ENCODE measurements at places on chromosomes 3 and 15.

DNA sequence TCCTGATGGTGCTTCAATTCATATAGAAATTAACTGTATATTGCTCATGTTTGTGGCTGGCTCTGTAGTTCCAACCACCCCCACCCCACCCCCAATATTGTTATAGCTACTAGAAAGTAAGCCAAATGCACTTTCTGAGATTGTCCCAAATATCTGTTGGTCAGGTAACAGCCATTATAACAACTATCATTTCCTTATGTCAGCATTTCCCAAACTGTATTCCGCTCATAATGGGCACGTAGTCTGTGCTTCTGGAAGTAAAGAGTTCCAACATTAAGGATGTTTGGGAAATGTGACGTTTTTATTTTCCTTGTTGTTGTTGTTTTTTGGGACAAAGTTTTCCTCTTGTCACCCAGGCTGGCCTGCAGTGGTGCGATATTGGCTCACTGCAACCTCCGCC lies 12.2 kb upstream of the TBL1XR1 start:
- no peak for DNase-seq

- peak; percentile 87 for DNase-seq
Observed at GRCh38 chr3:37779289-37780152, 82.2 kb upstream of the CTDSPL start.

GRCh38 chr3:82293867-82294266 lies 532.4 kb upstream of the GBE1 start:
- DNase-seq = no peak

- peak; percentile 62 for DNase-seq
Observed at GRCh38 chr15:82081914-82082762, 36.3 kb upstream of the MEX3B start.

GRCh38 chr3:108416111-108416869 lies 94.1 kb downstream of the MYH15 start:
- DNase-seq = no peak

GRCh38 chr15:27549746-27550145 lies 549.4 kb downstream of the OCA2 start:
- DNase-seq = no peak

DNA sequence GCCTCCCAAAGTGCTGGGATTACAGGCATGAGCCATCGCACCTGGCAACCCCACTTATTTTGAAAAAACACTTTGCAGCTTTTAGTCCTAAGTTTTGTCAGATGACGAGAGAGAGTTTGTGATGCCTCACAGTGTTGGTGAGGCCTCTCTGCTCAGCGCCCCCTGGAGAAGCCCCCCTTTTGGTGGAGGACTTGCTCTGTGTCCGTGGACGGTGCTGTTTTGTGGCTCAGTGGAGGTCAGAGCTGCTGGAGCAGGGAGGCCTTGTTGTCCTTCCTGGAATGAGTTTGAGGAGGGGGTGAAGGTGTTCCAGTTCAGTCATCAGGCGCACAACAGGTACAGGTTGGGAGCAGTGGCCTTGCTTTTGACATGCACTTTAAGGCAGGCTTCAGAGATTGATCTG lies 58.0 kb downstream of the PGPEP1L start:
- DNase-seq = no peak

DNA sequence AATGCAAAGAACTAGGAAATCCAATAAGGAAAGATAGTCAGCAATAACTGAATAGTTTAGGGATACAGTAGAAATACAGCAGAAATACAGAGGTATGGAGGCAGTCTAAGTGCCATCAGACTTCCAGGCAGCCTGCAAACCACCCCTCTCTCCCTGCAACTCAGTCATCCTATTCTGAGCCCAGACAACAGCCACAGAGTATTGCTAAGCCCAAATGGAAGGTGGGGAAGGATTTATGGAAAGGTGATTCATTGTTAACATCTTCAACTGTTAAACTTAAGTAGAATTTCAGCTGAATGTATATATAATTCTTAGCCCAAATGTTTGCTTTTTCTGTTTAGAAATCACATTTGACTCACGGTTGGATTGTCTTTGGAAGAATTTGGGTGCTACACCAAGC lies 300.4 kb downstream of the RBMS3 start:
- DNase-seq = no peak

DNA sequence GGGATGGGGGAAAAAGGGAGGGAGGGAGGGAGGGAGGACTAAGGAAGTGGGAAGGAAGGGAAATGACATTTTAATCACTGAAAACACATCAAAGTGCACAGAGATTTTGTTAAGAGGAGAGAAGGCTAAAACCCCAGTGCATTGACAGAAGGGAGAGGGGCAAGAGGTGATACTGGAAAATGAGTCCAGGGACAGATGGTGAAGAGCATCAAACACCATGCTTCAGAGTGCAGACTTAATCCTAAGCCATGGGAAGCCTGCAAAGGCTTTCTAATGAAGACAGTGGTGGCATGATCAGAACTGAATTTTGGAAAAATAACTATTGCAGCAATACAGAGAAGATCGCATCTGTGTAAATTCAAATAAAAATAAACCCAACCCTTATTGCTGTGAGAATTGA lies 41.8 kb downstream of the HGD start:
- DNase-seq = no peak

- peak; percentile 47 for DNase-seq
Observed at GRCh38 chr3:131526801-131527347, 24.1 kb upstream of the MRPL3 start.

DNA sequence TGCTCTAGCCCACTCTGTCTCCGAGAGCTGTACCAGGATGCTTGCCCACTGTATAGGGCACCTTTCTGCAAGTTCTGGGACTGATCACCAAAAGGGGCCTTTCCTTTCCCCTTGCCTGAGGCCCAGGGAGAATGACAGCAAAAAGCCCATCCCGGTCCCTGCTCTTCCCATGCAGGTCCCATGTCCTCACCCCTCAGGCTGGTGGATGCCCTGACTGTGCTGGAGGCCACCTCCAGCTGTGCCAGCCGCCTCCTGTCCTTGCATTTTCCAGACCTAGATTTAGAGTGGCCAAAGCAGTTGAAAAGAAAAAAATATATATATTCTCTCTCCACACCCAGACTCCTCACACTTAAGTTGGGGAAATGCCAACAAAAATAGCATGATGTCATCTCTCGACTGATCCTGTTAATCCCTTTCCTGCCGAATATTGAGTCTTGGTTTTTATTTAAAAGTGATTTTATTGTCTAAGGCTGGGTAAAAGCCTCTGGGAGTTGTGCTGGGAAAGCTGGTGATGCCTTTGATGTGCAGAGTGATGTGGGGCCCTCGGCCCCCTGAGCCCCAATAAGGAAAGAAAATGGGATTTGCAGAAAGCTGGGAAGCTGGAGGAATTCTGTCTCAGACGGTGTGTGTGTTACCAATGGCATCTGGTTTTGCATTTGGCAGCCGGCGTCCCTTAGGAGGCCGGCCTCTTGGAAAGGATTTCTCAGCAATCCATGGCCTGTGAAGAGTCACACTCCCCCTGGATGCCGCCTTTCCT lies 29.3 kb upstream of the TPM1 start:
- DNase-seq = peak; percentile 90

DNA sequence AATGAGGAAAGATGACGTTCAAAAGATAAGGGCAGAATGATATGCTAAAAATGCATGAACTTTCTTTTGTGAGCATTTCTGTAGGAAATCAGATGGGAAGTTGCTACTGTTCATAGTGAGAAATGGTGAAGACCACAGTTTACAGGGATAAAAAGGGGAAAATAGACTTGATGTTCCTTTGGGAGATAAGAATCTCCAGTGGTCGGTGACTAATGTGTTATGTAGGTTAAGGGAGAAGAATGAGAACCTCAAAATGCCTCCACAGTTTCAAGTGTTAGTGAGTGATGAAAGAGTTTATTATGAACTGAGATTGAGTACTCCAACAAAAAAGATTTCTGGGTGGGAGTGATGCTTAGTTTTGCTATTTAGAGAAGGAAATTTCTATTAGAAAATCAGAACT lies 247.2 kb downstream of the LSAMP start:
- DNase-seq = no peak

DNA sequence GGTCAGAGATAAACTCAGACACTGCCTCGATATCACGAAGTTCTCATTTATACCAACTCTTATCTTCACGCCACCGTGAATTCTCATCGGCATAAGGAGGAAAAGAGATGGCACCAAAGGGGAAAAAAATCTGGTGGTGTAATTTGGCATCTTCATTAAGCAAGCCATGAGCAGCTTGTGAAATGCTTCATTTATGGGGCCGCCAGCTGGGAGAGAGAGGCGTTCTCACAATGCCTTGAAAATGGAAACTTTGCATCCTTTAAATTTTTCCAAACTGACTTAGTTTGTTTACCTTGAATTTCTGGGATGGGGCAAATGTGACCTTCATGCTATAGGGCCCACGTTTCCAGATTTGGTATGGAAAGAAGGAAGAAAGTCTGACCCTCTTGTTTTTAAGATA lies 242.5 kb upstream of the ST8SIA2 start:
- DNase-seq = no peak

DNA sequence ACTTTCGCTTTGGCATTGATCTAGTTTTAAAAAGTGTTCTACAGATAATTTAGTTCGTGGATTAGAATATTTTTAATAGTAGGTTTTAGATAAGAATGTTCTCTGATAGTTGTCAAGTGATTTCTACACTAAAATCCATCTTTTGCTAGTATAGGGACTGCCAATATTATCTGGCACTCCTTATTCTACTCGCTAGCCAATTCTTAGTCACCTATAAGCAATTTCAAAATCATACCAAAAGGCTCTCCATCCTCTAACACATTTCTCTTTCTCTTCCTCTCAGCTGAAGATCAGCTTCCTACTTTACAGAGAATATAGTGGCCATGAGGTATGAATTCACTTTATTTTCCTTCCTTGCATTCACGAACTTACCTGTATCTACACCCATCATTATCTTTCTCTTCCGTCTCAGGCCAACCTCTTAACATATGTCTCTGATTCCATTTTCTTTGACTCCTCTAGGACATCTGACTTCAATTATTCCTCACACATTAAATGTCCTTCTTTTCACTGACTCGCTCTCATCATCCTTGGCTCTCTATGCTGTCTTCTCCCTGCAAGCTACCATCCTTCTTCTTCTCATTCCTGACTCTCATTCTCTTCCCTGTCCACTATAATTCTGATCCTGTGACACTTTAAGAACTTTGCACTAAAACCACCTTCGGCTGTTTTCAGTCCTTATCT lies 35.5 kb downstream of the C3orf80 start:
- DNase-seq = peak; percentile 64

DNA sequence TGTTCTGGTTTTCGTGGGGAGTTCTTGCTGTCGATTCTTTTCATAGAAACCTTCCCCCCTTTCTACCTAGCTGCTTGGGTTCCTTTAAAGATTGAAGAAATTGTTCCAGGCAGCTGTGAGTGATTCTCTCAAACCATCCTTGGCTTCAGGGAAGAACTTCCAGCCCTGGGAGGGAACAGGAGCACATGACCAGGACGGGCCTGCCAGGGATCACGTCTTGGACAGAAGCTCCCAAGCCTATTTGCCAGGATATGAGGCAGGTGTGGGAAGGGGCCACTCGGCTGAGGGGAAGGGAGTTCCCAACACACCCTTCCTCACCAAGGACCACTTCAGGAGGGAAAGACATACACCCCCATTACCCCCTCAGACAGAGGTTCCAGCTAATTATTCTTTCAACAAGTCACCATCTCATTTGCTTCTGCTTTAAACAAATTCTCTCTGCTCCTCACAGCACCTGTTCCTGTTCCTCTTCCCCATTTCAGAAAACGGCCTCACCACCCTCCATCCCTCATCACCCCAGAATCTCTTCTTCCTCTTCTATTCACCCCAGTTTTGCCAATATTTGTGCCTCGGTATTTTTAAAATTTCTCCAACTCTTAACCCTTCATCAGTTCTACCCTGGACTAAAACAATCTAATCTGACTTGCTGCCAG lies 62.5 kb downstream of the WHAMM start:
- no peak for DNase-seq

GRCh38 chr3:27723001-27723445 lies 900 bp upstream of the EOMES start:
- no peak for DNase-seq

GRCh38 chr3:103918336-103918735 lies 1448.4 kb upstream of the ALCAM start:
- no peak for DNase-seq

DNA sequence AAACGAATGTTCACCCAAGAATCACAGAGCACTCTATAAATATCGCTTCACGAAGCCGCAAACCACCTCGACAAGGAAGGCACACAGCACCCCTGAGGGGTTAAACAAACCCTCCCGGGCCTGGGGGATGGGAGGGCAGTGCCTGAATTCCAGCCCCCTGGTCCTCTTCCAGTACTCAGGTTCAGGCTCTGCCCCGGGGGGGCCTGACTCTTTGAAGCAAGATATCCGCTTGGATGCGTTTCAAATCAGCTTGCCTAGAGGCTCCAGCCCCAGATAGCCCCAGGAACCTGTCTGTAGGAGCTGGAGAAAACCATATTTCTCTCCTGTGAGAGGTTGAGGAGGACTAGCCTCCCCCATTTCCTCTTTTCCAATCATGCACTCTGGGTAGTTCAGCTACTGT lies 194.7 kb downstream of the WNT5A start:
- no peak for DNase-seq

GRCh38 chr15:57731530-57732103 lies 25.1 kb downstream of the POLR2M start:
- no peak for DNase-seq

DNA sequence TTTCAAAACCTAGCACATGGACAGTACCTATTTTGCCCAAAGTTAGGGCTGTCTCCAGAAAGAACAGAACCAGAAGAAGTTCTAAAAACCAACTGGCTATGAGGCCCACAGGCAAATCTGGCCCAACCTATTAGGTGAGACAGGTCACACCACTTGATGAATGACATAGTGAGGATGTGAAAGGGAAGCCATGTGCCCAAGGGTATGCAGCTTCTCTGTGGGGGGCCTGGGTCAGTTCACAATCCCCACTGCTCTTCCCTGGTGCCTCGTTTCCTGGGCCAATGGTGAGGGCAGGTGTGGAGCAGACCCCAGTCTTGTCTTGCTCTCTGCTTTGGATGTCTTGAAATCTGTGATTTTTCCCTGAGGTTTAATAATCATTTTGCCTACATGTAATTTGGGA lies 8.9 kb downstream of the INSYN1 start:
- no peak for DNase-seq

DNA sequence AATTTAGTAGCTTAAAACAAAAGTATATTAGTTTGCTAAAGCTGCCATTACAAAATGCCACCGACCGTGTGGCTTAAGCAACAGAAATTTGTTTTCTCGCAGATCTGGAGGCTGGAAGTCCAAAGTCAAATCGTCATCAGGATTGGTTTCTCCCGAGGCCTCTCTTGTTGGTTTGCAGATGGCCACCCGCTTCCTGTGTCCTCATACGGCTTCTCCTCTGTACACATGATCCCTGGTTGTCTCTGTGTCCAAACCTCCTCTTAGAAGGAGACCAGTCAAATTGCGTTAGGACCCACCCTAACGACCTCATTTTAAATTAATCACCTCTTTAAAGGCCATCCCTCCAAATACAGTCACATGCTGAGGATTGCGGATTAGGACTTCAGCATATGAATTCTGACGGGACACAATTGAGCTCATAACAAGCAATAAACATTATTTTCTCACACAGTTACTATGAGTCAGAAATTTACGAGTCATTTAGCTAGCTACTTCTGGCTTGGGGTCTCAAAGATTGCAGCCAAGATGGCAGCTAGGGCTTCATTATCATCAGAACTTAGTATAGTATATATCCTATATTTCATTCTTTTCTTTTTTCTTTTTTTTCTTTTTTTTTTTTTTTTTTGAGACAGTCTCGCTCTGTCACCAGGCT lies 58.4 kb downstream of the RPL39L start:
- no peak for DNase-seq

Measured in fibroblast of the aortic adventitia (primary cell).